ENCODE measurements at places on chromosomes 16 and 17. TPM values are rescaled to one million over a fixed set of nuclear protein-coding genes. Genes with fewer than 3 reads are reported as not detected.

NPIPA3 gene
- 4.8 TPM for total RNA-seq

GGT6 gene
- total RNA-seq = 0.58 TPM

KRT12 gene
- not detected for total RNA-seq

GAST gene
- total RNA-seq = not detected

- no peaks in the 10 kb centered on the region for H3K4me1 ChIP-seq
- no peak overlapping the region for H3K27ac ChIP-seq
- H3K36me3 ChIP-seq = no peaks in the 10 kb centered on the region
- no peaks in the 10 kb centered on the region for H3K27me3 ChIP-seq
Observed at GRCh38 chr17:36498155-36498554, 11.7 kb downstream of the ZNHIT3 start.

DNA sequence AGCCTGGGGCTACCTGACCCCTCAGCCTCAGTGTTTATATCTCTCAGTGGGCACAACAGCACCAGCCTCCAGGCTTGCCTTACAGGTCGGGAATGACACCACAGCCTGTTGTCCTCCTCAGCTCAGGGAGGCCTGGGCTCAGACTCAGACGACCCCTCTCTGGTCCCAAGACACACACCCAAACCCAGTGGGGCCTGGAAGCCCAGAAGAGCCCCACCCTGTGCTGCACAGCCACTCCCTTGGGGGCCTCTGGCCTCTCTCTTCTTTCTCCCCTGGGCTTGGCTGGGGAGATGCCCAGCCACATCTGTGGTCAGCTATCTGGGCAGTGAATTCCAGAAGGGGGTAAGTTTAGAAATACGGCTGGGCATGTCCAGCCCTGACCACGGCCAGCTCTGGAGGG lies 2.4 kb downstream of the NATD1 start:
- peaks cover 6% of the 10 kb centered on the region for H3K4me1 ChIP-seq
- H3K4me3 ChIP-seq = no peak overlapping the region
- DNase-seq = no peak
- no peak overlapping the region for H3K27ac ChIP-seq

GRCh38 chr17:17361867-17362539 lies 58.8 kb downstream of the NT5M start:
- H3K27ac ChIP-seq = no peak overlapping the region
- H3K4me1 ChIP-seq = no peaks in the 10 kb centered on the region
- no peaks in the 10 kb centered on the region for H3K36me3 ChIP-seq
- DNase-seq = no peak
- H3K4me3 ChIP-seq = no peak overlapping the region
- H3K27me3 ChIP-seq = no peaks in the 10 kb centered on the region

GRCh38 chr16:16124974-16125373 lies 98.3 kb downstream of the ABCC6 start:
- DNase-seq = no peak
- H3K4me1 ChIP-seq = no peaks in the 10 kb centered on the region
- no peaks in the 10 kb centered on the region for H3K27me3 ChIP-seq
- H3K27ac ChIP-seq = no peak overlapping the region
- no peak overlapping the region for H3K4me3 ChIP-seq

DNA sequence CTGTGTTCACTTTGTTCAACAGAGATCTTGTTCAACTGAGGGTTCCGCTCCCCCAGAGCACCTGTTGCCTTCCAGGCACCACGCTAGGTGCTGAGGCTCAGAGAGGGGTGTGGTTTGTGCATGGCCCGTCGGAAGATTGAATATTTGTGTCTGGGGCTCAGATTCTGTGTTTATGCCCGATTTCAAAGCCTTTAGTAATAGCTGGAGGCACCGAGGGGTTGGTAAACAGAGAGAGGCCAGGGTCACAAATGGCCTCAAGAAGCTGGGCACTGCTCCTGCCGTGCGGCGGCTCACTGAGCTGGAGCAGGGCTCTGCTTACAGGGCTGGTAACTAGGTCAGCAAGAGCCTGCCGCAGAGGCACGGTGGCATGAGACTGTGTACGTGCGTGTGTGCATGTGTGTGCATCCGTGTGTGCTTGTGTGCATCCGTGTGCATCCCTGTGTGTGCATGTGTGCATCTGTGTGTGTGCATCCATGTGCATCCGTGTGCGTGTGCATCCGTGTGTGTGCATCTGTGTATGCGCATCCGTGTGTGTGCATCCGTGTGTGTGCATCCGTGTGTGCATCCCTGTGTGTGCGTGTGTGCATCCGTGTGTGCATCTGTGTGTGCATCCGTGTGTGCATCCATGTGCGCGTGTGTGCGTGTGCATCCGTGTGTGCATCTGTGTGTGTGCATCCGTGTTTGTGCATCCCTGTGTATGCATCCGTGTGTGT lies 5.4 kb downstream of the ITGAE start:
- H3K27me3 ChIP-seq = no peaks in the 10 kb centered on the region
- H3K4me1 ChIP-seq = peaks cover 18% of the 10 kb centered on the region
- H3K36me3 ChIP-seq = no peaks in the 10 kb centered on the region
- no peak overlapping the region for H3K27ac ChIP-seq
- H3K4me3 ChIP-seq = no peak overlapping the region

DNA sequence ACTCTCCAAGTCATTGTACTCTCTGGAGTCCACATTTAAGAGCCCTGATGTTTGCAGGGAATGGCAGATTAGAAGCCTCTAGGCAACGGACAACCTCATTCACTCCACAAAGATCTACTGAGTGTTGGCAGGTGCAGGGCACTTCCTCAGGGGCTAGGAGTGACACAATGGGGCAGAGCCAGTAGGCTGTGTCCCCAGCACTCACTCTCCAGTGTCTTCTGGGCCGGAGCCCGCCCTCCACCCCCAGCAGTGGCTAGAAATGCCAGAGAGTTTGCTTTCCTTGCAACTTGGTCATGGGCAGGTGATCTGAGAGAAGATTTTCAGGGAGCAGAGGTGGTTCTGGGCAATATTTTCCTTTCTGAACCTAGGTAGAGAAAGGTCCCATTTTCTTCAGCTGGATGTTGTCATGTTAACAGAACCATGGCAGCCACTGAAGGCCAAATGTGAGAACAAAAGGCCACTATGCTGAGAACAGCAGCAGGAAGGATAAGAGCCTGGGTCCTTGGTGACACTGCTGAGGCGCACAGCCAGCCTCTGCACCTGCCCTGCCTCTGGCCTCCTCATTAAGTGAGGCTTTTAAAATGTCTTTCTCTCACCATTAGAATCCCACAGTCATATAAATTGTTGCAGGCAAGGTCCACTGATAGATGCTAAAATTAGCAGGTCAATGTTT lies 96.2 kb downstream of the USP31 start:
- no peak overlapping the region for H3K27ac ChIP-seq
- no peaks in the 10 kb centered on the region for H3K36me3 ChIP-seq

DNA sequence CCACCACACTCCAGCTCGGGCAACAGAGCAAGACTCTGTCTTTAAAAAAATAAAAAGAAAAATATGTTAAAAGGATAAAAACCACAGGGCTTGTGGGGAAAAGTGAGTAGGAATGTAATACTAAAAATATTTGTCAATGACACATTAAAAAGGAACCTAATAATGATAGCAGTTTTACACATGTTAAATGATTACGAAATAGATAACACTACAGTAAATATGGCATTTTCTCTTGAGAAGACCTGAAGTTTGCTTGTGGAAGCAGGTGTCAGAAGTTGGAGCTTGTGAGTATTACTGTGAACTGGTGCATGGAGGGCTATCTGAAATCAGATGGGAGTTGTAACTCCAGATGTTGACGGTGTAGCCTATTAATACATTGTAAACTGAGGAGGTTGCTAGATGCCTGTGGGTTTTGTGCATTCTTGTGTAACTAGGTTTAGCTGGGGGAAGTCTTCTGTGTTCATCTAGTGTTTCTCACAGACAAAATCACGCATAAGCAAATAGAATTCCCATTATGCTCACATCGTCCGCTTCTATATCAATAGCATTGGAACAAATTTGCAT lies 44.2 kb upstream of the CLEC18A start:
- H3K4me1 ChIP-seq = no peaks in the 10 kb centered on the region
- no peak overlapping the region for H3K4me3 ChIP-seq
- H3K27ac ChIP-seq = no peak overlapping the region
- no peaks in the 10 kb centered on the region for H3K36me3 ChIP-seq
- no peaks in the 10 kb centered on the region for H3K27me3 ChIP-seq

GRCh38 chr17:218432-219110 lies 37.1 kb upstream of the DOC2B start:
- no peak for DNase-seq
- H3K27ac ChIP-seq = no peak overlapping the region
- H3K27me3 ChIP-seq = no peaks in the 10 kb centered on the region
- H3K4me1 ChIP-seq = no peaks in the 10 kb centered on the region

DNA sequence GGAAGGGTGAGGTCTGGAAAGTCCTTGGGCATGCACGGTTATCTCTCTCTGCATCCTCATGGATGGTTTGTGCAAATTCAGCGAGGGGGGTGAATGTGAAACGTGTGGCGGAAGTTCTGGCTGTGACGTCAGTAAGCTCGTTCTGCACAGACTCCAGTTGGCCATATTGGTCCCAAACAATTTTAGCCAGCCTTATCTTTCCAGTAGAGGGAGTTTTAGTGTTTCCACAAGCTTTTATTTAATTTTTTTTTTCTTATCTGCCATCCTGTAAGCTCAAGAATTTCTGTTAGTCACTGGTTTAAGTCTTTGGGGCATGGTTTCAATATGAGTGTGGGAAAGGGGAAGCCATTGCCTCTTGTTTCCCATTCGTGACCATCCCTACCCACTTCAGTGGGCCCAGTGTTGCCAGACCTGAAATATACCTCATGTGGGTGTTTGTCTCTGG lies 39.0 kb downstream of the HLF start:
- DNase-seq = no peak
- H3K4me3 ChIP-seq = no peak overlapping the region

- H3K36me3 ChIP-seq = no peaks in the 10 kb centered on the region
- H3K4me1 ChIP-seq = peaks cover 11% of the 10 kb centered on the region
- no peaks in the 10 kb centered on the region for H3K27me3 ChIP-seq
- peak; percentile 79 for DNase-seq
- peak within 1 kb of the TSS; percentile 77 for H3K27ac ChIP-seq
Observed at GRCh38 chr17:82734987-82735866, at the start of gene FN3K. Gene FN3K (plus strand): TSS chr17:82735615. CDS start chr17:82735637, 22 bp downstream.

DNA sequence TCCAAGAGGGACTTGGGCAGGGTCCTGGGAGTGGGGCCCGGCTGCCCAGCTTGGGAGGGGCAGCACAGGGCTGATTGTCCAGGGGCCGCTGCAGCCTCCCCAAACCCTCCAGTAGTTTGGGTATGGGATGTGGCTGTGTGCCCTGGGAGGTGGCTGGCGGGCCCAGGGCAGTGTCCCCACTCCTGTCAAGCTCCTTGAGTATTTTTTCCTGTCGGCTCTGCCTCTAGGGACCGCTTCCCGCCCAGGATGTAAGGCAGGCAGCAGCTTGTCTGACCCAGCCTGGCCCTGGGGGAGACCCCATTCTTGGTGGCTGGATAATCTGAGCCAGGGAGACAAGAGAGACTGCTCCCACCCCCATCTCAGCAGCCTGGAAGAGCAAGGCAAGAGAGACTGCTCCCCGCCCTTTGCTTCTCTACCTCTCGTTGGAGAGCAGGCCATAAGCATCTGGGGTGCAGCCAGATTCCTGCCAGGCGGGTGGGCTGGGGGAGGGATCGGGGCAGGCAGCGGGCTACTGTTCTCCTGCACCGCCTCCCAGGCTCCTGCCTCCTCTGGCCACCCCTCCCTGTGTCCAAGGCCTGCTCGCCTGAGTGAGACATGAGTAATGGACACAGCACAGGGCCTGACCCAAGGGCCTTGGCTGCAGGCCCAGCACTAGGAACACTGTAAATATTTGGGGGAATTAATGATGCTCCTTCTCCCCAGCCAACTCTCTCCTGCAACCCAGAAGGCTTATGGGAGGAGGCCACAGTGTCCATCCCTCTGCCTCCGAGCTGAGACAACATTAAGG lies 18.4 kb upstream of the ITGA3 start:
- no peak overlapping the region for H3K27ac ChIP-seq
- no peaks in the 10 kb centered on the region for H3K36me3 ChIP-seq
- peaks cover 24% of the 10 kb centered on the region for H3K4me1 ChIP-seq
- peak; percentile 87 for DNase-seq
- H3K4me3 ChIP-seq = no peak overlapping the region

DNA sequence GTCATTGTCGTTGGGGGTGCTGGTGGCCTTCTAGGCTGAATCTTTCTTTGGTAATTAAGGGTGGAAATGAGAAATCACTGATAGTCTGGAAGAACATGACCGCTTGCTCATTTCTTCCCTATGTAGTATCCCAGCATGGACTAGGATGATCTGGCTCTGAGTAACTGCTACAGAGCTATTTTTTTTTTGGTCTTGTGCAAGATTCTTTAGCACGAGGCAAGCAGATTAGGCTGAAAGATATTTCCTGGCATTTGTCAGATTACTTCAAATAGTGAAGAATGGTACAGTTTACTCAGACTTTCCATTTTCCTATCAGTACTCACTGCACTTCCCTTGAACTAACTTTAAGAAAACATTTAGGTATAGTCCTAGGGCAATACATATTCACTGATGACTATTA lies 89.0 kb downstream of the SYCE1L start:
- no peak overlapping the region for H3K4me3 ChIP-seq
- no peaks in the 10 kb centered on the region for H3K4me1 ChIP-seq
- DNase-seq = no peak
- H3K36me3 ChIP-seq = no peaks in the 10 kb centered on the region
- no peak overlapping the region for H3K27ac ChIP-seq
- H3K27me3 ChIP-seq = no peaks in the 10 kb centered on the region

DNA sequence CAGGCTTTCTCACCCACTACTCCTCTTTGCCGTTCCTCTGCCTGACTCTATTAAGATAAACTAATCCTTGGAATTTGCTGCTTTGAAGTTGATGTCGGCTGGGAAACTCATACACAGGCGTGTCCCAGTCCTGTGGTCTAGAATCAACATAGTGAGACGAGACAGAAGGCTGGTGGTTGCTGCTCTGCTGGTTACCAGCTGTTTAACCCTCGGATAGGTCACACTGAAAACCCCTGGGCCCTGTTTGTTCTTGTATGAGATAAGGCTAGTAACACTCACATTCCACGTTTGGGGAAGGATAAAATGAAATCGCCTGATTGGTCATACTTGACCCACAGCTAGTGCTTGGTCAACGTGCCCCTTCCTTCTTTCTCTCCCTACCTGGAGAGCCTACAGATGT lies 517.0 kb downstream of the CDH13 start:
- no peaks in the 10 kb centered on the region for H3K36me3 ChIP-seq
- H3K27ac ChIP-seq = no peak overlapping the region
- H3K27me3 ChIP-seq = no peaks in the 10 kb centered on the region

DNA sequence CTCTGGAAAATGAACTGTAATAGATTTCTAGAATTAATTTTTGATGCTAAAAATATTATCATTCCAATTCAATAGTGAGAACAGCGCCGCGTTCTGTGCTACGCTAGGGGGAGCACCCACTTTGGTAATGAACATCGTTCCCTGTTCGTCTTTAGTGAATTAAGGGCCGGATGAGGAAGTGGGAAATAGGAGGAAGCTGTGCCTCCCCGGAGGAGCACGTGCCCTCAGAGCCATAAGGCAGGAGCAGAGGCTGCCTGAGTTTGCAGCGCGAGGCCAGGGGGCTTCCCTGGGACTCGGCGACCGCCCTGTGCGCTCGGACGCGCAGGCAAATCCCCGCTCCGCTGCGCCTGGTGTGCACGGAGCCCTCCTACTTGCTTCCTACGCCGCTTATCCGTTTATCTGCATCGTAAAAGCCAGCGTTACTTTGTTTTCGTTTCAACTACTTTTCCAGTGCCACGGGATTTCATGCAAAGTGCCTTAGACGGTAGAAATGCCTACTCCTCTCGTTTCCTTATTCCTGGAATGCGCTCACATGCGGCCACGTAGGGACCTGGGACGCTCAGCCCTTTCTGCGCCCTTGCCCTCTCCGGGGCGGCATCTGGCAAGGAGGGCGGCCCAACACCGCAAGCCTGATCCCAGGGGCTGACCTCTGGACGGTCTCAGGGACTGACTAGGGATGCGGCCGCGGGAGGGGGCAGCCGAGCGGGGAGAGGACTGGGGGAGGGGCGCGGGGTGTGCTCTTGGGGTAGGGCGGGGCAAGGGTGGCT lies 76.4 kb downstream of the KCNJ12 start:
- H3K4me3 ChIP-seq = no peak overlapping the region
- H3K27me3 ChIP-seq = no peaks in the 10 kb centered on the region
- peak; percentile 35 for DNase-seq
